ENCODE measurements at places on chromosomes 12 and 14. TPM values are rescaled to one million over a fixed set of nuclear protein-coding genes. Genes with fewer than 3 reads are reported as not detected.

- H3K36me3 ChIP-seq = no peaks in the 10 kb centered on the region
- H3K27ac ChIP-seq = no peak overlapping the region
- no peak for DNase-seq
- H3K4me3 ChIP-seq = no peak overlapping the region
Observed at GRCh38 chr12:94798113-94798512, 147.8 kb upstream of the TMCC3 start.

Gene SUDS3
- total RNA-seq = 29.2 TPM

DNA sequence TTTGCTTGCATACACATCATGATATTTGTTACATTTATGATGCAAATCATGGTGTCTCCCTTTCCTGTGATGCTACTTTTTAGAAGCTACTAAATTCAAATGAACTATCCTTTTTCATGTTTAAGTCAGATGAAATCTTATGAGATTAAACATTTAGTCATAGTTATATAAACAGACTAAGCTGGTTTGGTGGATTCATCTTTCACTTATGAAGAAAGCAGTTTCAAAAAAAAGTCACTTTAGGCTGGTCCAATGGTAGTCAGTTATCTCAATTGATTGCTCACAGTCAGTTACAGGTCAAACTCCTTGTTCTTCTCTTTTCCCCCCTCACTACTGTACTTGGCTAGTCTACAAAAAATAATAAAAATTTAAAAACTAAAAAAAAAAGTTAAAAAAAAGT lies 19.7 kb downstream of the SYCP3 start:
- H3K4me3 ChIP-seq = no peak overlapping the region
- DNase-seq = no peak
- H3K36me3 ChIP-seq = no peaks in the 10 kb centered on the region
- H3K27ac ChIP-seq = no peak overlapping the region
- H3K27me3 ChIP-seq = no peaks in the 10 kb centered on the region

Gene EIF2S3B
- 0.29 TPM for total RNA-seq

Gene INSM2
- total RNA-seq = not detected

Gene REP15
- total RNA-seq = not detected

DNA sequence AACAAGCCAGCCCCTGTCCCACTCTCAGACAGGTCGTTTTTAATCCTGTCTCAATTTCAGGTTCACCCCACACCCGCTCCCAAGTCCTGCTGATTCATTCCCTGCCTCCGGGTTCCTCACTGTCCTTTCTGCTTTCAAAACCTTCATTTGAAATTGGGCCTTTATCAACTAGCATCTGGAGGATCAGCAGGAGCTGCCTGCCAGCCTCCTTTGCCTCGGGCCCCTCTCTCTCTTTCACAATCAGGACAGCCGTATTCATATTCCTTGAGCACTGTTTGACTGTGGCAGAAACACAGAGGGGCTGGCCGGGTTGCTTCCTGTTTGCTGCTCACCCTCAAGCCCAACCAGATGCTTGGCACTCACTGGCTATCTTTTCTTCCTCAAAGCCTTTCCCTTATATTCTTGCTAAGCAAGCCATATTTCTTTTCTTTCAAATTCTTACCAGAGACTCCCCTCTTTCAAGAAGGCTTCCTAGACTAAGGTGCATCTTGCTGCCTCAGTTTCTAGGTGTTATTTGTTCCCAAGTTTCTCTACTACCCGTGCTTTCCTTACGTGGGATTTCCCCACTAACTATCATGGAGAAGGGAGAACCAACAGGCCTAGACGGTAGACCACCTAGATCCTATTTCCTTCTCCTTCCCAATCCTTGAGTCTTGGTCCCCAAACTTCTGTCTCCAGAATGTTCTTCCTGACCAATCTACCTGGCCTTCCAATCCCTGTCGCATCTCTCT lies 3.0 kb downstream of the GALNT6 start:
- no peak overlapping the region for H3K4me3 ChIP-seq
- no peak for DNase-seq
- H3K36me3 ChIP-seq = no peaks in the 10 kb centered on the region
- H3K27me3 ChIP-seq = peaks cover 9% of the 10 kb centered on the region
- H3K27ac ChIP-seq = no peak overlapping the region

GRCh38 chr12:93813972-93814821 lies 137.0 kb downstream of the CRADD start:
- H3K4me1 ChIP-seq = peaks cover 11% of the 10 kb centered on the region
- no peaks in the 10 kb centered on the region for H3K27me3 ChIP-seq
- no peak overlapping the region for H3K4me3 ChIP-seq
- DNase-seq = peak; percentile 84
- H3K27ac ChIP-seq = peak overlapping the region; percentile 87

DNA sequence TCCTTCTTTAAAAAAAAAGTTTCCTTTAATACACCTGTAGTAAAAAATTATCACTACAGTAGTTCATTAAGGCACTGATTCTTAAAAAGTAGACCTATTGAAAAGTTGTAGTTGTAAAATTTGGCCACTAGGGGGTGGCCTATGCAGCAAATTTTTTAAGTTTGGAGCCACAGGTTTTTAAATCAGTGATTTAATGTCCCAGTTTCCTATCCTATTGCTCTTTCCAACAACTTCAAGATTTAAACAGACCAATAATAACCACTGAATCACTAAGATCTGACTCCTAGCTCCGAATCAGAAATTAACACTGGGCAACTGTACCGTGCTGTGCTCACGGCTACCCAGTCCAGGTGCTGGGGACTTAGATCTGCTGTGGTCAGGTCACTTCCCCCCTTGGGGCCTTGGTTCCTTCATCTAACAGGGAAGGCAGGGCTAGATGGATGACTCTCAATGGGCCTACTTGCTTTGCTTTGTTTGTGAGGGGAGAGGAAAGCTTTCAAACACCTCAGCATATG lies 279.3 kb downstream of the MED13L start:
- H3K27me3 ChIP-seq = no peaks in the 10 kb centered on the region
- no peak overlapping the region for H3K4me3 ChIP-seq
- peak overlapping the region; percentile 57 for H3K27ac ChIP-seq
- DNase-seq = no peak
- H3K4me1 ChIP-seq = peaks cover 13% of the 10 kb centered on the region
- H3K36me3 ChIP-seq = no peaks in the 10 kb centered on the region

Gene NKX2-1
- not detected for total RNA-seq

GRCh38 chr14:58568322-58568721 lies 69.4 kb upstream of the DACT1 start:
- no peak for DNase-seq
- no peaks in the 10 kb centered on the region for H3K27me3 ChIP-seq
- H3K4me3 ChIP-seq = no peak overlapping the region

- H3K4me1 ChIP-seq = no peaks in the 10 kb centered on the region
- no peak for DNase-seq
- no peaks in the 10 kb centered on the region for H3K36me3 ChIP-seq
- H3K4me3 ChIP-seq = no peak overlapping the region
Observed at GRCh38 chr12:43425361-43425760, 126.6 kb downstream of the ADAMTS20 start.

DNA sequence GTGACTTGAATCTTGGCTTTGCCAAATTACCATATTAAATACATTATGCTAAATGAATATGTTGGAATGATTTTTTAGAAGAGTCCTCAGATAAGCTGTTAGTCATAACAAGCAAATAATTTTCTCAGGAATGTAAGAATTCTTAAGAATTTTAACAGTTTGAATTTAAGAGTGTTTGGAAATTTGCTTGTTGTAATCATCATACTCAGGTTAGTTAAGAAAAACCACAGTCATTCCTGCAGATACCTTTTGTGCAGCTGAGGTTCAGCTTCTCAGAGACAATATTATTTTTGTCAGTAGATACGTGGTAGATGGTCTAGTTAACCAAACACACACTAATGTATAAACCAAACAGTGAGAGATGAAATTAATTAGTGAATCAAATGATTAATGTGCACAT lies 8.9 kb downstream of the WNK1 start:
- no peaks in the 10 kb centered on the region for H3K27me3 ChIP-seq
- no peak overlapping the region for H3K4me3 ChIP-seq
- no peaks in the 10 kb centered on the region for H3K36me3 ChIP-seq
- no peak for DNase-seq
- no peaks in the 10 kb centered on the region for H3K4me1 ChIP-seq
- H3K27ac ChIP-seq = no peak overlapping the region

Gene TAS2R14
- total RNA-seq = 0.26 TPM

DNA sequence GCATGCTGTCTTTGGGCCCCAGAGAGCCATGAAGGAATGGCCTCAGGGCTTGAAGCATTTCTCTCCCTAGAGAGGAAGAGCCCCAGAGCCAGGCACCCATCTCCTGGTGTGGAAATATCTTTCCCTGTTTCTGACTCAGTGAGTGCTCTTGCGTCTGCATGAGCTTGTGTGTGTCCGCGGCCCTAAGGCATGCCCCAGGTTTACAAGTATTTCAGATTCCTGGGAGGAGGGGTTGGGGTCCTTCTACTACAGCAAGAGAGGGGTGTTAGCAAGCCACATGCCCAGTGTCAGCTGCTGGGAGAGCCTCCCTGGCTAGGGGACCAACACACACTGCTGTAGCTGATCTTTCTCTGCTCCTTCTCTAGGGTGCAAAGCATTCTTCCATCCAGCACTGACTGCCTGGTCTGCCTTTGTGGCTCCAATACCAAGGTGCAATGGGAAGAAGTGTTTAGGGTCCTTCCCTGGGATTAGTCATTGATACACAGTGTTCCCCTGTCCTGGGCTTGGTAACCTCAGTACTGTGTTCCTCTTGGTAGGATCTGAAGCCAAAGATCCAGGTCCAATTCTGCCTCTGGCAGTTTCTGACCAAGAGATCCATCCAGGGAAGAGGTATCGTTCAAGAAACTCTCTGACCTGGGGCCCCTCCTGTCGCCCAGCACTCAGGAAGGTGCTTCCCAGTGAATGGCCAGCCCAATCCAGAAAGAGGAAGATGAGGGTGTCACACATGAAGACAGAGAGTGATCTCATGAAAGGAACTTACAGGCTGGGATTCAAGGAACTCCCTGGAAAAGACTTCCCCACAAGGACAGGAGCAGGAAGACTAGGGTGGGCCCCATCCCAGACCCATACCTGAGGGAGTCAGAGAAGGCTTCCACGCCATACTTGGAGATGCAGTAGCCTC lies 3.1 kb downstream of the RDH16 start:
- H3K4me1 ChIP-seq = no peaks in the 10 kb centered on the region
- no peaks in the 10 kb centered on the region for H3K27me3 ChIP-seq
- H3K4me3 ChIP-seq = no peak overlapping the region
- H3K36me3 ChIP-seq = no peaks in the 10 kb centered on the region
- H3K27ac ChIP-seq = no peak overlapping the region

All from uterus (tissue), 4 donors.